ENCODE measurements at places on chromosomes 7 and 10.

GRCh38 chr7:46633630-46634240 lies 712.7 kb upstream of the IGFBP3 start:
- no peak for DNase-seq

DNA sequence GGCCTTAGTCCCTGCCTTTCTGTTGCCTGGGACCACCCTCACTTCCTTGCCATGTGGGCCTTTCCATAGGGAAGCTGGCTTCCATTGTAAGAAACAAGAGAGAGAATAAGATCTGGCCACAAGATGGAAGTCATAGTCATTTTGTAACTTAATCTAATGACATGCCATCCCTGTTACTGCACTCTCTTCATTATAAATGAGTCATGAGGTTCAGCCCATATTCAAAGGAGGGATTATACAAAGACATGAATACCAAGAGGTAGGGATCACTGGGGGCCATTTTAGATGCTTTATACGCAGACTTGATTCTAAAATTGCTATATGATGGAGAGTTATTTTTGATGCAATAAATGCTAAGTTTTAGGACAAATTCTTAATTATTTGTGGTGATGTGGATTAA lies 75.2 kb upstream of the CELF2 start:
- no peak for DNase-seq

DNA sequence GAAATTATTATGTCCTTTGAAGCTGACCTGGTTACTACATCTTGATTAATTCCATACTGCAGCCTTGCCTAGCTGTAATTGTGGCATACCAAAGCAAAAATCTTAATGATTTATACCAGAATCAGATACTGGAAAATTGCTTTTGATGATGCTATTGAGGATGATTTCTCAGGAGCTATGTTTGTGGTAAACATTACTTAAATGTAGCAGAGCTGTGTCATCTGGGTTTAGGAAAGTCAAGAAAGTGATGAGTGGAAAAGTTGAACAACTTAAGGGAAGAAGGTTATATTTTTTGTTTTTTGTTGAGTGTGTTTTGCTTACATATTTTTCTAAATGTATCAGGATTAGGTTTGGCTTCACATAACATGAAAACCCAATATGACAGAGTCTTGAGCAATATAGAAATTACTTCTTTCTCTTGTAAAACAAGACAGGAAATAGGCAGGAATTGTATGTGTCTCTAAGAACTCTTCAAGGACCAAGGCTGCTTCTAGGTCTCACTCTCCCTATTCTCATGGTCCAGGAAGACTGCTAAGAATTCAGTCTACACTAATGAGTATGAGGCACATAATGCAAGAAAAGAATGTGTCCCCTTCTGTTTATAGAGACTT lies 87.6 kb upstream of the MTPN start:
- DNase-seq: no peak

DNA sequence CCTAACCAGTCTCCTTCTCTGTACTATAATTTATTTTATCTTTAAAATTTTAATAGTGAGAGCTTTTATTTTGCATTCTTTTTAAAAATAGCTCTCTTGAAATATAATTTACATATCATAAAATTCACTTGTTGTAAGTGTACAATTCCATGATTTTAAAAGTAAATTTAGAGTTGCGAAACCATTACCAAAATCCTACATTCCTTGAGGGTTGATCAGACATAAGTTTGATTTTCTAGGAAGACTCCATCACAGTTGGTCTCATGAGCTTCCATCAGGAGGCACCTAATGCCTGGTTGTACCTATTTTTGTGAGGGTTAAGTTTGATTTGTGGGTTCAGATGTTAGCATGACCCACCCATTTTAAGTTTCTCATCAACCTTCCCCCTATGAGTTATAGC lies 108.1 kb downstream of the BMPER start:
- no peak for DNase-seq

GRCh38 chr7:128353189-128353588 lies 8.3 kb downstream of the PRRT4 start:
- no peak for DNase-seq

Measured in SHP77 treated with DMSO at 0.1 percent for 48 hours (cell line).